Stimulated activated CD8-positive, alpha-beta memory T cell treated with anti-CD3 and anti-CD28 coated beads, Interleukin-7, amount 100 ng/mL, for 1 hour (primary cell): ENCODE measurements at places on chromosomes 5 and 9.

GRCh38 chr5:72749362-72749997 lies 67.0 kb upstream of the TNPO1 start:
- DNase-seq: no peak

GRCh38 chr9:78666818-78667414 lies 370.0 kb downstream of the PSAT1 start:
- DNase-seq: no peak

DNA sequence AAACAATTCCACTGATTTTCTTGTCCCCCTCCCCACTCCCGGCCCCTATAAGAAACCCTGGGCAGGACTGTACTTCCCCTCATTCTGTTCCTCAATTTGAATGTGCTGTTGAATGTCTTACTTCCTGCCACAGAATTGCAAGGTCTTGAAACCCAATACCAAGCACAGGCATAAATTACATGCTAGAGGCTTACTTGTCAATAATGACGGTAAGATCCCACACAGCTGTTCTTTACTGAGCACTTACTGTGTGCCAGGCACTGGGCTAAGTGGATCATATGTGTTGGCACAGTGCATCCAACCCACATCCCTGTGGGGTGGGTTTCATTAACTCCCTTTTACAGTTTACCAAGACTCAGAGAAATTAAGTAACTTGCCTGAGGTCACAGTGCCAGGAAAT lies 63.4 kb downstream of the MVB12B start:
- no peak for DNase-seq

DNA sequence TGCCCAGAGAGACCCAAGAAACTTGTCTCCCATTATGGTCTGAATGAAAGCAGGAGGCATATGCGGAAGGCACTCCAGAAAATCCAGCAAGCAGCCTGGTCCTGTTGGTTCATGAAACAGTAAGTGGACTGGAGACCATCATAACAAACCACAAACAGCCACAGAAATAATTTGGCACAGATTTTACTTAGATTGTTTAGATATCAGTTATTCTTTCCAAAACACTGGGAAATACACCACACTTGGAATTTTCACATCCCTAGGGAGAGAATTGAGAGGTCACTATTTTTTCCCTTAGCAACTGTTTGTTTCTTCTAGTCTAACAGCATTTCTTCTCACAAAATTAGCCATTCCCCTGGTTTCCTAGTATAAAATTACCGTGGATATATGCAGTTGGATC lies 300.8 kb downstream of the OSTF1 start:
- DNase-seq: no peak

- no peak for DNase-seq
These were observed 2.6 kb upstream of the UAP1L1 start for GRCh38 chr9:137074657-137075274.

- no peak for DNase-seq
These were observed 28.4 kb downstream of the QRFP start for GRCh38 chr9:130868230-130868629.

GRCh38 chr5:176959051-176959450 lies 47.5 kb downstream of the UIMC1 start:
- no peak for DNase-seq

GRCh38 chr5:59416451-59416850 lies 477.1 kb downstream of the PDE4D start:
- DNase-seq: no peak

DNA sequence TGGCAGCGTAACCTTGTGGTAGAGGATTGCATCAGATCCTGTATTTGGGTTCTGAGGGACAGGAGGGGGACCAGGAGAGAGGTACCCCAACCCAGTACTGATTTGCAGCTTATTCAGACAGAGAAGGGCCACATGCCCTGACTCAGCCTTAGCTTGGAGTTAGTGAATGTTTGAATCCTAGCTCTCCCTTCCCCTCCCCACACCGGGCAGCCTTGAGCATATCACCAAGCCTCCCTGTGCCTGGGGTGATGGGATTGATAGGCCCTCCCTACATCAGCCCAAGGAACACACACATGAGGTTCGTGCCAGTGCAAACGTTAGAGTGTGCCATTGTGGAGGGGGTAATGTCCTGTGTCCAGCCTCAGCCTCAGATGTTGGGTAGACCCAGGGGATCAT lies 71.9 kb downstream of the AMBP start:
- no peak for DNase-seq

- DNase-seq: no peak
These were observed 8.4 kb upstream of the UBAP1 start for GRCh38 chr9:34170237-34170991.

GRCh38 chr9:82600536-82601292 lies 462.2 kb downstream of the RASEF start:
- no peak for DNase-seq

GRCh38 chr5:45578270-45578669 lies 117.9 kb downstream of the HCN1 start:
- no peak for DNase-seq

- DNase-seq: no peak
These were observed 35.1 kb upstream of the NANS start for GRCh38 chr9:98021306-98022040.

- DNase-seq: no peak
These were observed 4.9 kb upstream of the SH3PXD2B start for GRCh38 chr5:172458976-172459782.

GRCh38 chr5:172046593-172046992 lies 40.2 kb upstream of the FBXW11 start:
- no peak for DNase-seq

DNA sequence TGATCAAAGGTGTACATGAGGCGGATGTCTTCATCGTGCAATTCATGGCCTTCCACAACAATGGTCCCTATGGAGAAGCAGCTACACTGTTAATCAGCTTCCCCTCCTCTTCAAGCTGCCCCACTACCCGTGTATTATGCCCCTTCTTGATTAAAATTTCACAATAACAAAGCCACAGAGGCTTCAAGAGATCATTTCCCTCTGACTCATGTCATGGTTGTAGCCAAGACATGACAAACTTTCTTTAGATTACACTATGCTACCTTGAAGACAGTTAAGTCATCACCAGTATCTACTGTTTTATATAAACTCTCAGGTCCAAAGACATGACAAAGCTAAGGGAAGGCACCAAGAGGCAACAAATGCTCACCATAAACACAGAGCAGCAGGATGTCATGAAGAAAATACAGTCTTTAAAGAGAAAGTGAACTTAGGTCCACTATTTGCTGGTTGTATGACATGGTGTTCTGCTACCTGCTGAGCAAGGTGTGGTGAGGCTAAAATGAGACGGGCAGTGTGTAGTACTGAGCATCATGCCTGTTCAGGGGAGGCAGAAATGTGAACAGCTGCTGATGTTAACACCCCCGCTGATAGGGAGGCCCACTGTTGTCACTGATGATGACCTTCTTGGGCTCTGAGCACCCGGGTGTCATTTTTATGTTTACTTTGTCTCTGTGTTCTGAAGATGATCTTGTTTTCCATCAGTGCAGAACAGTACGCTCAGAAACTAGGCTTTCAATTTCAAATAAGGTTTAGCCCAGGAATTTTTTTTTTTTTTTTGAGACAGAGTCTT lies 48.3 kb downstream of the IARS1 start:
- DNase-seq: no peak

DNA sequence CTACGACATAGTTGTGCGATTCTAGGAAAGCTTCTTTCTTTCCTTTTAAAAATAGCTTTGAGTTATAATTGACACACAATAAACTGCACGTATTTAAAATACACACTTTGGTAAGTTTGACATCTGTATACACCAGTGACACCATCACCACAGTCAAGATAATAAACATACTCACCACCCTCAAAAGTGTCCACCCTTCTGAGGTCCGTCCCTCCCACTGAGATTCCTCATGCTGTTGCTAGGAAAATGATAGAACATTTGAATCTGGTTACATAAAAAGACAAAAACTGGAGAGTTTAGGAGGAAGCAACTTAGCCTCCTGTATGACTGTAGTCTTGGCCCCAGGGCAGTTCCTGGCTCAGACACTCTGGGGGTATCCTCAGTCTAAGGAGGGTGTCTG lies 17.2 kb downstream of the S100Z start:
- no peak for DNase-seq

DNA sequence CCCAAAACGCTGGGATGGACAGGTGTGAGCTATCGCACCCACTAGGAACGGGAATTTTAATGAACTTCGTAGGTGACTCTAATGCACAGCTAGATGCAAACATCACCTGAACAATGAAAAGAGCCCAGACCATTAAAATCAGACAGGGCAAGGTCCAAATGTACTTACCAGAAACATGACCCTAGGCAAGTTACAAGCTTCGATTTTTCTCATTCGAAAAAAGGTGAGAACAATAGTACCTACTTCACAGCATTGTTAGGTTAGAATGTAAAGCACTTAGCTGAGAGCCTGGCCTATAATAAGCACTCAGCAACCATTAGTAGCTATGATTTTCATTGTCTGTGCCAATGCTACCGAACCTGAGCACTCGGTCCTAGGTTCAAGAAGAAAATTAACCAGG lies 5.8 kb upstream of the KLHL3 start:
- no peak for DNase-seq

GRCh38 chr5:77168879-77169244 lies 41.6 kb upstream of the PDE8B start:
- no peak for DNase-seq

- DNase-seq: no peak
These were observed 100.2 kb upstream of the IL12B start for GRCh38 chr5:159430361-159431012.

DNA sequence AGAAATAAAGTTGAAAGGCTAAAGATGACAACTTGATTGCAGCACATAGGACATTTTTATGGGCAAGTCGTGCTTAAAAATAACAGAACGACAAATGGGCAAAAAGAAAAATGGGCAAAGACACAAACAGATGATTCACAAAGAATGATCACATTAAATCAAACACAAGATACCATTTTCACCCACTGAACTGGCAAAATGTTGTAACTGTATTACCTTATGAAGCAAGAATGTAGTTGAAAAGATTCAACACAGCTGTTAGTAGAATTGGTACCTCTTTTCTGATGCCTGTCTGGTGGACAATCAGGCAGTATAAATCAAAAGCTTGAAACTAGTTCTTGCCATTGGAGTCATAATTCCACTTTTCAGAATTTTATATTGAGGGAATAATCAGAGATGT lies 81.0 kb upstream of the PALM2AKAP2 start:
- no peak for DNase-seq

GRCh38 chr5:173638126-173639040 lies 21.9 kb upstream of the BOD1 start:
- no peak for DNase-seq

DNA sequence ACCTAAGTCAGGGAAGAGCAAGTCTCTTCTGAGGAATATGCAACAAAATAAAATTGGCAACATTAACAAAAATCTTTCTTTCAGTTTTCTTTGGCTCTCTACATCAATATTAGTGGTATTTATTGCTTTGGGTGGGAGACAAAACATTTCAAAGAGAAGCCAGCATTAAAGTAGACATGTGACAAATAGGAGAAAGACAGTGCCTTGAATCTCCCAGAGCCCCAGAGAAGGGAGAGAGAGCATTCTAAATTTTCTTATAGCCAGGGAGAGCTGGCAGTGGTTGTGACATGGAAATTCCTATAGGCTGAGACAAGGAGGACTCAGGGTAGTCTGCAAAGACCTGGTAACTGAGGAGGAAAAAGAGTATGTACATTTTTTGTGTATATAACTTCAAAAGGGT lies 79.4 kb upstream of the NREP start:
- no peak for DNase-seq

DNA sequence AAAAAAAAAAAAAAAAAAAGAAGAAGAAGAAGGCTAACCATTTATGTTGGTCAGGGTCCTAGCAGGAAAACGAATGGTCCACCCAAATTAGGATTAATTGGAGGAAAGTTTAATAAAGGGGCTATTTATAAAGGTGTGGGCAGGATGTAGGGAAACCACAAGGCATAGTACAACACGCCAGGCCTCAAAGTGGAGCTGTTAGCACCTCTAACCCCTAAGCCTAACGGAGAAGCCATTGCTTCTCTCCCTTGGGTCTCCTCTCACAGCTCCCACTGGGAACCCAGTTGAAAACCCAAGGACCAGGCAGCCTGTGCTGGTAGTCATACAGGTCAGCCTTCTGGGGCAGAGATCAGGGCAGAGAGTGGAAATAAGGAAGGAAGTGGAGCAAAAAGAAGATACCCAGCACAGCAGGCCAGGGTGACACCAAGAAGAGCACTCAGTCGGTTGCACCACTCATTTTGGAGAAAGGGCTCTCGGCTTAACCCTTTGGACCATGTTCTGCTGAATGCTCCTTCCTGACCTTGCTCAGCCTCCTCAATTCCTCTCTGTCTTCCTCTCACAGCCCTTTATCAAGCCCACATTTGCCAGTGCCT lies 8.8 kb upstream of the GLIPR2 start:
- no peak for DNase-seq

GRCh38 chr9:22416692-22417060 lies 29.9 kb upstream of the DMRTA1 start:
- DNase-seq: no peak

DNA sequence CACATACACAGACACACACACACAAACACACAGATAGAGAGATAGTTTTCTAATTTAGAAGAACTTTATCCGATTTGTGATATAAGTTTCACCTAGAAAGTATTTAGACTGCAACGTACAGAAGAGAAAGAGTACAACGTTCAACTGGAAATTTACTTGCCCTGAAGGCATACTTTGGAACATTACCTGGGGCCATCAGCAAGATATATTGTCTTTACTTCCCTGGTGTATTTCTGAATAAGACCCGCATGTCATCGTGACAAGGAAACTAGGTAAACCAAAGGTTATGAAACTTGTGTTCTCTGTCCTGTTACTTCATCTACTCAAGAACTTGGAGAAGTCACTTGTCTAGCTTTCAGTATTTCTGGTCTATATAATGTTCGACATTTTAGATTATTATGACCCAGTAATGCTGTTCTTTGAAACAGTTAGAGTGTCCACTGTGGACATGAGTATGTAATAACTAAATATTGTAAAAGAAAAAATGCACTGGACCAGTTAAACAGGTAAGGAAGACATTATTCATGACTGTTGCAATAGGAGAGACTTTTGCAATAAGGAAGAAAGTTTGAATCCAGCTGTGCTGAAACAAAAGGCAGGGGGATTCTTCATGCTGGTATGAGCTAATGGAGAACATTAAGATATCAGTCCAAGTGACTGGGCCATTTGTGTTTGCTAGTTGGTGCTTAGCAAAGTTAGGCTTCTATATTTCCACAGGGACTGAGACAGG lies 1791.1 kb downstream of the MAT2B start:
- DNase-seq: no peak

DNA sequence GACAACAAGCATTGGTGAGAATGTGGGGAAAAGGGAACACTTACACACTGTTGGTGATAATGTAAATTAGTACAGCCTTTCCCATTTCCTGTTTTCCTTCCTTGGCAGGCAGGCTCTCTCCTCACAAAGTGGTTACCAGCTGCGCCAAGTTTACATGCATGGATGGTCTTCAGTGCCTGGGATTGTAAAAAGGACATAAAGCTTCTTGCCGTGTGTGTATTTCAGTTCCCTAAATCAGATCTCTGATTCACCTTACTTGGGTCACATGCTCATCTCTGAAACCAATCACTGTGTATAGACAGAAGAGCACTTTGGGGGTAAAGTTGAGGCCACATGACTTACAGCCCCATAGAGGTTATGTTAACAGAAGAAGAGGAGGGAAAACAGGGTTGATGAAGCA lies 92.8 kb downstream of the CAVIN4 start:
- DNase-seq: no peak

- no peak for DNase-seq
These were observed 235.5 kb upstream of the TRIM32 start for GRCh38 chr9:116451500-116452115.

GRCh38 chr5:3911773-3912172 lies 316.1 kb downstream of the IRX1 start:
- no peak for DNase-seq

GRCh38 chr9:8679371-8679822 lies 879.8 kb upstream of the DMAC1 start:
- DNase-seq: no peak
